ENCODE measurements at places on chromosomes 16 and 17. TPM values are rescaled to one million over a fixed set of nuclear protein-coding genes. Genes with fewer than 3 reads are reported as not detected.

Gene CIITA
- total RNA-seq = 0.07 TPM

Gene CDC6
- 29.1 TPM for total RNA-seq

Gene TVP23C
- total RNA-seq = 3.1 TPM

Gene AHSP
- total RNA-seq = not detected

Gene SLC13A5
- not detected for total RNA-seq

Gene ATP1B2
- total RNA-seq = not detected

Gene TPSG1
- total RNA-seq = not detected

Gene QPRT
- total RNA-seq = not detected

Gene MNT
- 5.5 TPM for total RNA-seq

Gene RNPS1
- 180 TPM for total RNA-seq

Gene MSL1
- total RNA-seq = 49.0 TPM

Gene HSD3B7
- total RNA-seq = 16.7 TPM

Gene ZNF19
- 1.1 TPM for total RNA-seq

Gene KRT28
- total RNA-seq = not detected

Gene ESRP2
- total RNA-seq = 0.54 TPM

Gene TTYH2
- total RNA-seq = 0.25 TPM

Gene EFCAB13
- 2.8 TPM for total RNA-seq

Gene VWA3A
- total RNA-seq = not detected

Gene NOG
- total RNA-seq = 41.2 TPM

Gene OR4D1
- not detected for total RNA-seq

Gene SYCE1L
- total RNA-seq = 5.5 TPM

Gene UMOD
- total RNA-seq = not detected

Gene ASB16
- not detected for total RNA-seq

Gene ZNF598
- 61.8 TPM for total RNA-seq

Gene SMTNL2
- total RNA-seq = not detected

Gene KRTAP2-3
- not detected for total RNA-seq

Gene TERB1
- not detected for total RNA-seq

Gene CASKIN2
- 32.8 TPM for total RNA-seq

Gene RDM1
- 0.20 TPM for total RNA-seq

Gene ZG16
- total RNA-seq = not detected

Gene TNS4
- not detected for total RNA-seq

Gene DNASE1L2
- not detected for total RNA-seq

Gene CDH16
- total RNA-seq = not detected

Gene NPIPA2
- total RNA-seq = not detected

Gene FBXO39
- total RNA-seq = not detected

Gene C1QTNF8
- not detected for total RNA-seq

Gene OR3A2
- not detected for total RNA-seq

Gene NKD1
- under 0.01 TPM for total RNA-seq

Gene TMIGD1
- total RNA-seq = not detected

Gene TBC1D28
- total RNA-seq = not detected

Gene ATF7IP2
- total RNA-seq = 1.6 TPM

Gene NPTX1
- 0.15 TPM for total RNA-seq

Gene CES3
- not detected for total RNA-seq

Gene FOXC2
- 4.8 TPM for total RNA-seq

Gene IRF8
- total RNA-seq = 0.54 TPM

Gene SMCR8
- total RNA-seq = 12.1 TPM

Gene KRTAP9-8
- not detected for total RNA-seq

Gene UBE2G1
- total RNA-seq = 51.8 TPM

Gene TMED6
- total RNA-seq = not detected

Gene NHLRC4
- total RNA-seq = 0.67 TPM

Gene WDR59
- 15.4 TPM for total RNA-seq

Gene PMP22
- total RNA-seq = 159 TPM
